ENCODE measurements at places on chromosomes 4 and X.
A peak's percentile ranks its signal among the peaks of the same experiment; 100 is the strongest.

- no peak for DNase-seq
Observed at GRCh38 chr4:1383728-1384591, 22.3 kb downstream of the NKX1-1 start.

GRCh38 chr4:12729384-12729783 lies 754.8 kb downstream of the RAB28 start:
- peak; percentile 1 for DNase-seq

GRCh38 chr4:155582971-155583437 lies 83.6 kb upstream of the GUCY1A1 start:
- no peak for DNase-seq

DNA sequence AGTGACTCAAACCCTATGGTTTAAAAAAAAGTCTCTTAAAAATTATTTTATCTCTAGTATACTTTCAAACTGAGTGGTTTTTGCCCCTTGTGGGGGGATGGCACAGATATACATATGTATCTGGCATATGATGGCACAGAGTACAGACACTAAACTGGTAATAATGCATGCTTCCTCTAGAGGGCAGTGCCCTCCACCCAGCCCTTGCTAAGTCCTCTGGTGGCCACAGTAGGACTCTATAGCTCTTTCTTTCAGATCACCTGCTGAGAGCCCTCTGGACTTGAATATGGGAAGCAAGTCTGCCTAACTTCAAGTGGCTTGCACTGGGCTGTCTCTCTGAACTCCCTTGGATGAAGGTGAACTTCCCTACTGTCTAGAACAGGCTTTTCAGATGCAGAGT lies 66.3 kb downstream of the TSPAN7 start:
- DNase-seq, result no peak

DNA sequence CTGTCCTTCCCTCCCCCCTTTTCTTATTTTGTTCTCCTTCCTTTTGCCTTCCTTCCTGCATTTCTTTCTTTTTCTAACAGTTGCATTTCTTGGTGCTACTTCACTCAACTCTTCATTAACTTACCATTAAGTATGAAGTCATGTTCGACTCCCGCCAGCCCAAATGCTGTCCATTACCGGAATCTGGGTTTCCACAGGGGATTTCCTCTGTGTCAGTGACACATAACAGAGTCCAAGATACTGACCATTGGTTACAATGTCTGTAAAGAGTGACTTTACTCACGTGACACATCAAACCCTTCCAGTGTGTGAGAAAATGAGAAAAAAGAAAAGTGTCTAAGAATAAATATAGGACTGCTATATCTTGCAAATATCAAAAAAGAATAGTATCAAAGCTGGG lies 500.0 kb upstream of the FRG1 start:
- no peak for DNase-seq

DNA sequence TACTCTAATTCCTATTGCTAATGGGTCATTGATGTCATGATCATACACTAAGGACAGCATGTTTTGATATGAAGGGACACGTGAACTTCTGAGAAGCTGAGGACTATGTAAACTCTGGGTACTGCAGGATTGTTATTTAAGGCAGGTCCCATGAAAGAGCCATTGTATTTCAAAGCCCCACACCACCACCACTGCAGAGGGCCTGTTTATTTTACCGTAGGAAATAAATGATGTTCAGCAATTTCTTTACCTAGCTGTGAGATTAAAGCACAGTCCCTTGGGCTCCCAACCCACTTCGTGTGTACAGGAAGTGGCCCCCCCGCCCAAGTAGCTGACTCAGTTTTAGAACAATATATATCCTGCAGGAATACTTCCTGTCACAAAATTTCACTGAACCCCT lies 89.8 kb upstream of the ACSL4 start:
- DNase-seq, result no peak

- DNase-seq, result no peak
Observed at GRCh38 chr4:169407217-169407845, 136.6 kb upstream of the SH3RF1 start.

DNA sequence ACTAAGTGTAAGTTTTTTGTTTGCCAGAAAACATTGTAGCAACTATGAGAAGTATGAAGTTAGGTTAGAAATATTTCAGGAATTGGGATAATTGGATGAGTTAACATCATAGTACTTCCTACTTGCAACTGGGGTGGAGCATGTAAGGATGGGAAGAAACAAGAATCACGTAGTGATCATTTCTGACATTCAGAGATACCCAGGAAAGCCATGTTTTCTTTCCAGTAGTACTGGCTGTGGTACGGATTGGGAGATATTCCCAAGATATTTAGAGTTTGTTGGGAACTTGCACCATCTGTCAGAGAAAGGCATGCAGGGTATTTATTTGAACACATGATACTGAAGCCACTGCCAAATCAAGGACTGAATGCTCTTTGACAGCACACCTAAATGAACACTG lies 87.6 kb upstream of the SLC4A4 start:
- DNase-seq, result peak; percentile 58

GRCh38 chr4:88320224-88320779 lies 35.9 kb upstream of the PPM1K start:
- DNase-seq, result no peak

DNA sequence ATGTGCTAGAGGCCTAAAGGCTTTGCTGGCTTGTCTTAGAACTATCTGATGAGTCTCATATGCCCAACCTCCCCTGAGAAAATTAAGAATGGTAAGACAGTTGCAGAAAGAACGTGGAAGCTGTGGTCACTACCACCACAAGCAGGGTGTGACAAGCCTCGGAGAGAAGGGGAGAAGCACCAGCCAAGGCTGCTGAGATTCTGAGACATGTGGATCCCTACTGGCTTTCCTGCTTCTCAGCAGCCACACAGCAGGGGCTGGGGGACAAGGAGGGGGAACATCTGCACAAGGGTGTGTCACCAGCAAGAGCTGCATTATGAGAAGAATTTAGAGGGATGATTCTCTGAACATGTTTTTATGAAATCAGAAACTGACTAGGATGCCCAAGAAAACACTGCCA lies 19.4 kb downstream of the TAPT1 start:
- DNase-seq, result no peak

DNA sequence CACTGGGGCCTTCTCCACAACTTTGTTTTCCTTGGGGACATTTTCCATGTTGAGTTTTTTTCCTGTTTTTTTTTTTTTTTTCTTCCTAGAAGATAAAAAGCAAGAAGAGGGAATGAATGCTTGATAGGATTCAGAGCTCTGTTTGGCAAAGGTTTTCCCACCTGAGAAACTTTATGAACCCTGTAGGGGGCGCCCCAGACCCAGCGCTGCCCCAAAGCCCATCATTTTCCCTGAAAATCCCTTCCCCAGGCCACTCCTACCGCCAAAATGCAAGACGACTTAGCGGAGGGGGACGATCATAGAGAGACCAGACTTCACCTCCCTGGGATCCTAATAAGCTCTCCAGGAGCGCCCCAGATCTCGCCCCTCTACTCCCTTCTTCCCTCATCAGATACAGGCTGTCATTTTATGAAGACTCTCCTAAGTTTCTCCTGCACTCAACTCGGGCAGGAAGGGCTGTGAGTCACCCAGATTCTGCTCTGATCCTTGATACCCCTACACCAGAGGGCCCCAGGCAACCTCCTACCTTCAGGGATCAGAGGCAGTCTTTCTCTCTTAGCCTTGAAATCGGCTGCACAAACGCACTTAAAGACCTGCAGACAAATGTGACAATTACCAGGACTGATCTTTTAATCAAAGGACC lies 1.4 kb downstream of the BEX5 start:
- no peak for DNase-seq

GRCh38 chrX:50536955-50537354 lies 66.3 kb upstream of the DGKK start:
- DNase-seq, result no peak

- no peak for DNase-seq
Observed at GRCh38 chr4:76673362-76673761, 224.6 kb downstream of the SOWAHB start.

DNA sequence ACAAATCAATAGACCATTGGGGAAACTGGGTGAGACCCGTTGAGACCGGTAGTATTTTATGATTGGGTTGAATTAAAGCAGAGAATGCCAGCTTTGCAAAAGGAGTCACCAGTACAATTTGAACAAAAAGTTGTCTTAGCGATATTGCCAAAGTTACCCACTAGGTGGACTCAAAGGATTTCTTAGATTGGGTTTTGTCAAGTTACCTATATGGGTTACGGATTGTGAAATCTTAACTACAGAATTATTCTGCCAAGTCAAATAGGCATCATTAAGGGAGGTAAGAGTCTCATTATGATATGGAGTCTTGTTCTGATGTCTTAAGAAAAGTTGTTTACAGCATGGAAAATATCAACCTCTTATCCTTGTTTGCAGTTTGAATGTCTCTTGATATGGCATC lies 15.0 kb upstream of the CT47A1 start:
- no peak for DNase-seq

DNA sequence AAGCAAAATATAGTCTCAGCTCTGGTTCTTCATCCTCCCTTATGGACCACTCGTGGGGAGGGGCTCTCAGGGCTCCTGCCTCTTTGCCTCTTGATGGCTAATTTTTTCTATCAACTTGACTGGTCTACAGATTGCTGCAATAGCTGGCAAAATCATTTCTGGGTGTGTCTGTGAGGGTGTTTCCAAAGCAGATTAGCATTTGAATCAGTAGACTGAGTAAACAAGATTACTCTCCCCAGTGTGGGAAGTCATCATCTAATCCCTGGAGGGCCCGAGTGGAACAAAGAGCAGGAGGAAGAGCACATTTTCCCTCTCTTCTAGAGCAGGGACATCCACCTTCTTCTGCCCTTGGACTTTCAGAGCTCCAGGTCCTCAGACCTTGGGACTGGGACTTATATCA lies 153.5 kb downstream of the STK32B start:
- no peak for DNase-seq

DNA sequence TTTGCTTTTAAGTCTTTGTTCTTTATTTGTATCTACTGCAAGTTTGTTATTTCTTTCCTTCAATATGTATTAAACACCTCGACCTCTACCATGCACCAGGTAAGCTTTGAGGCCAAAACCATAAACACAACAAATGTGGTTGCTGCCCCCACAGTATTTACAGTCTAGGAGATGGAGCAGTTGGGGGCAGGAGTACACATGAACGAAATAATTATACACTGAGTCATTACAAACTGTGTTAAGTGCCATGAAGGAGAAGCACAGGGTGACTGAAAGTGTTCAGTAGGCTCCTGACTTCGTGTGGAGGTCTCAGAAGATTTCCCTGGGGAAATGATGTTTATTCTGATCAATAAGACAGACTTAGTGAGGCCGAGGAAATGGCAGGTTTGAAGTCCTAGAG lies 30.3 kb downstream of the SLC25A43 start:
- no peak for DNase-seq

DNA sequence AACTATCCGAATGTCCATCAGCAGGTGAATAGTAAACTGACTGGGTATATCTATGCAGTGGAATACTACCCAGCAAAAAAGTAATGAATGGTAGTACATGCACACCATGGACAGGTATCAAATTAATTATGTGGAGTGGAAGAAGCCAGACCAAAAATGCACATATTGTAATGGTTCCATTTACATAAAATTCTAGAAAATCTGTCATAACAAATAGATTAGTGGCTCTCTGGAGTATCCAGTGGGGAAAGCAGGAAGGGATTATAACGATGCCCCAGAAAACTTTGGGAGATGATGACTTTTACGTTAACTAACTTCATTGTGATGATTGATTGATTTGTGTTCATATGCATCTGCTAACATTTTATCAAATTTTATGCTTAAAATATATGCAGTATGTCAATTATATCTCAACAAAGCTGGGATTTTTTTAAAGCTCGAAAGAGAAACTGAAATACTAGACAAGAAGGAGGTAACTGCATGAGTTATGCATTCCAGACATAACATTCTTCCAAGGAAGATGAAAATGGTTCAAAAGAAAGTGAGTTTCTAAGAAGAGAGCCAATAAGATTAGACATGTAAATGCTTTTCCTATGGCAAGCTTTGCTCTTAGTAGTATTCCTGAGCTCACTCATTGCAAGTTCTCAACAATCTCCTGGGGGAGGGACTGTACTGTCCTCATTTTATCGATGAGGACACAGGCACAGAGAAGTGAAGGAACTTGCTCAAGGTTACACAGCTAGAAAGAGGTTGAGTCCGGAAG lies 58.6 kb upstream of the MSX1 start:
- DNase-seq, result no peak

- DNase-seq, result peak; percentile 88
Observed at GRCh38 chr4:182189103-182189878, 53.9 kb upstream of the TENM3 start.

- no peak for DNase-seq
Observed at GRCh38 chr4:74206088-74206825, 48.3 kb downstream of the MTHFD2L start.

- DNase-seq, result no peak
Observed at GRCh38 chr4:169634975-169635374, 14.6 kb downstream of the CLCN3 start.

GRCh38 chrX:17812763-17813162 lies 48.3 kb downstream of the RAI2 start:
- DNase-seq, result no peak

GRCh38 chrX:106862972-106863688 lies 40.0 kb downstream of the RIPPLY1 start:
- no peak for DNase-seq

DNA sequence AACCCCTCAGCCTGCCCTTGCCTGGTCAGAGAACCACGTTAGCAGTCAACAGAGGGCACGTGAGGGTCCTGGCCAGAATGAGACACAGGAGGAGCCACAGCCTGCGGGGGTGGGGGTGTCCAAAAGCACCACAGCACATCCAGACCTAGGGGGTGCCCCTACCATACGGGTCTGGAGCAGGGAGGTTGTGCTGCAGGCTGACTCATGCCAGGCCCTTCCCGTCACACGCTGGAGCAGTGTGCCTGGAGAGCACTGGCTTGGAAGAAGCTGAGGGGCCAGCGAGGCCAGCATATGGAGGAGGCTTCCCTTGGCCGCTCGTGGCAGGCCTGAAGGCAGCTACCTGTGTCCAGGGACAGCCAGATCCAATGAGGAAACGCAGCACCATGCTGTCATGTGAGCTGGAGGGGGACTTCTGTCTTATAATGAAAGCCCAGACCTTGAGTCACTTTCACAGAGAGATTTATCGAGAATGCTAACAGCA lies 1.5 kb upstream of the IRAK1 start:
- no peak for DNase-seq

DNA sequence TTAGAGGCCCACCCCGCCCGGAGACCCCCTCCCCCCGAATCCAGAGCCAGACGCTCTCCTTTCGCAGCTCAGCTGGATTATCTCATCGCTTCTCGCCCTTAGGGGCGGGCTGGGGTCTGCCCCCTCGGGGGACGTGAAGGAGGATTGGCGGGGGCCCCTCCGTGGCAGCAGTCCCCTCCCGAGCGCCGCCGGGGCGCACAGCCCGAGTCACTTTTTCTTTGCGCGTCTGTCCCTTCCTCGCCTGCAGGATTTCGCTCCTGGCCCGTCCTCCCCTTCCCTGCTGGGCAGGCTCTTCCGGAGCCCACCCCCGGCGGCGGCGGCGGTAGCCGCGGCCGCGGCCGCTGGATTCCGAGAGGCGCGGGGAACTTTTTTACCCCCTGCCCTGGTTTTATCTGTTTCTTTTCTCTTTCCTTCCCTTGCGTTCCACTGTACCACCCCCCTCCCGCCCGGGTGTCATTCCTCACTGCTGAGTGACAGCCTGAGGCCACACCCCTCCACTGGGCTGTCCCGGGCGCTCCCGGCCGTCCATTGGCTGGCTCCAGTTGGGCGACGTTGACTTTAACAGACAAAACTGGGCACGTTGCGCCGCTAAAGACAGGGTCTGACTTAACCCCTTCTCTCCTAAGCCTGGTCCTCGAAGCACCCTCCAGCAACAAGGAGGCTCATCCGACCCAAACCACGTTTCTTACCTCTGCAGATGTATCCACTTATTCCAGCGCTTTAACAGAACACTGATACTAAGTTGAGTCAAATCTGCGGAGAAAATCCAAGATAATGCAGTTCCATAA lies 492 bp upstream of the NKX3-2 start:
- no peak for DNase-seq

Data from GM04504 (cell line).